ENCODE measurements at places on chromosomes 6 and 20.

GRCh38 chr20:63133481-63134091 is 82.3 kb downstream of the YTHDF1 start:
- no peak for DNase-seq

DNA sequence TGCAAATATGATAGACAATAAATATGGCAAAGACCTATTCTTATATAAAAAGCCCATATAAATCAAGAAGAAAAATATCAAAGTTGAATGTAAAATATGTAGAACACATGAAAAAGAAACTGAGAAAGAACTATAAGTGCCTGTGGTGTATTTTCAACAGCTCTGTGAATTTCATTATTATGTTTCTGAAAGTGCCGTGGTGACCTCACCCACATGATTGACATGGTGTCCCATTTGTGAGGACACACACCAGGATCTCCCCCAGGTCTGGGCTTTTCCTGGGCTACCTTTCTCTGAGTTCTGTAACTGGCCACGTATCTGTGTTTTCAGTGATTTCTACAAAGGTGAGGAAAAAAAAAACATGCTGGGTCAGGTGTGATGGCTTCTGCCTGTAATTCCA is 86.7 kb downstream of the BMP6 start:
- DNase-seq: no peak

DNA sequence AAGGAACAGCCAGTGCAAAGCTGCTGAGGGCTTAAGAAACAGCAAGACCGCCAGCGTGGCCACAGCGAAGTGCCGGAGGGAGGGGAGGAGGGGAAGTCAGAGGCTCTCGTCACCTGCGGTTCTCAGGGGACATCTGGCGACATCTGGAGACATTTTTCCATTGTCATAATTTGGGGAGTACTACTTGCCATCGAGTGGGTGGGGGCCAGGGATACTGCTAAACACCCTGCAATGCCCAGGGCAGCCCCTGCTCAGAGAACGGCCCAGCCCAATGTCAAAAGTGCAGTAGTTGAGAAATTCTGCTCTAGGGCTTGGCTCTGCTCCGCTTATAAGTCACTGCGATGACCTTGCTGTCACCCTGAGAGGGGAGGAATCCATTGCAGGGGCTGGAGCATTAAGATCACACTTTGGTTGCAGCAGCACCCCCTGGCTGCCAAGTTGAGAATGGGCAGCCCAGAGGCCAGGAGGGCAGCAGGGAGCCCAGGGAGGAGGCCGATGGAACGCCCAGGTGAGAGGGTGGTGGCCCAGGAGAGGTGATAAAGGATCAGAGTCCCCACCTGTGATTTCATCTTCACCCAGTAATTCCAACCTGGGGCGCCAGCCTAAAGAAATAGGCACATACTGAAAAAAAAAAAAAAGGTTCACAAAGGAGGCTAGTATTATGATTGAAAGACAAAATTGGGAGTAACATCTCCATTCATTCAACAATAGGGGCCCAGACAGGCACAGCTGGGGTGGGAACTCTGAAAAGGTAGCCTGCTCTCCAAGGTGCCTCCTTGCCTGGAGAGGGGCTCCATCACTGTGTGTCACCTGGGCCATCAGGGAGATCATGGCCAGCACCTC is 218.2 kb downstream of the BMP7 start:
- DNase-seq: no peak

GRCh38 chr6:56381801-56382251 is 134.4 kb upstream of the COL21A1 start:
- no peak for DNase-seq
